ENCODE measurements at places on chromosomes 13 and 19.

DNA sequence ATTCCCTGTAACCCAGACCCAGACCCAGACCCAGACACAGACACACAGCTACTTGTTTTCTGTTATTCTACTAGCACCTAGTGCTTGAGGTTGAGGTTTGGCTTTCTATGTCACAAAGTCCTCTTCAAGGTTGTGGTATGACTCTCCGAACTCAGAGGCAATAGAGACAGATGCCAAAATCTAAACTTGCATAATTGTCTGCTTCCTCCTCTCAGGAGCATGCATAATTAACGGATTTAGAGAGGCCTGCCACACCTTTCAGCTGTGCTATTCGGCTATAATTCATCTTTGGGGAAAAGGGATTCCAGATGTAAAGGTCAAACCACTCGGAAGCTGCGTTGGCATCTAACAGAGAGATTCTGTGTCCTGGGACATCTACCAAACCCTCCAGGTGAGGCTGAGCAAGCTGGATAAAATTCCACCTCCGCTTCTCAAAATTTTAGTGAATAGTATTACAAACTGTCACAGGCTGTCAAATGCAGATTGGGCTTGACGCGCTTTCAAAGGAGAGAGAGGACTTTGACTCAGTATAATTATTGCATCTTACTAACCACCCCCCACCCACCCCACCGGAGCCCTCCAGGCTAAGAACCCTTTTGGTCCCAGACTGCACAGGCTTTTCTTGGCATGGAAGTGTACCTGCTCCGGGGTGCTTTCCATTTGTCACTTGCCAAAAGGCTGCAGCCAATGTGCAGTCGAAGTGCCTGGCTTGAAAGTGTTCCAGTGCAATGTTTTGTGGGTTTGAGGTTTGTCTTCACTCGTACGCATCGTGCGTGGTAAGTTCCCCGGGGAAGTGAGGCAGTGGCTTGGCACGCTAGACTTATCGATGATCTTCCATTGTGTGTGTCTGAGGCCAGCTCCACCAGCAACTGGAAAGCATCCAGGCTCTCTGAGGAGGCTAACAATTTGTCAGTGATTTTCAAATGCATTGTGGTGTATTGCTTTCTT is 194.1 kb downstream of the TDRD3 start:
- DNase-seq: peak; percentile 61

DNA sequence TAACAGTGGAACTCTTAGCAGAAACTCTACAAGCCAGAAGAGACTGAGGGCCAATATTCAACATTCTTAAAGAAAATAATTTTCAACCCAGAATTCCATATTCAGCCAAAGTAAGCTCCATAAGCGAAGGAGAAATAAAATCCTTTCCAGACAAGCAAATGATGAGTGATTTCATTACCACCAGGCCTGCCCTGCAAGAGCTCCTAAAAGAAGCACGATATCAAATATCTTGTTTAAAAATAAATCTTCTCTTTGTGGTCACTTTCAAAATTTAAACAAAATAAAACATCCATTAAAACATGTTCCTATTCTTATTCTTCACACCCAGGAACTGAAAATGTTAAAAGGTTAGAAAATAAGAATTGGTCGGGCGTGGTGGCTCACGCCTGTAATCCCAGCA is 13.7 kb downstream of the MICU2 start:
- DNase-seq: no peak

GRCh38 chr19:43789029-43789428 is 8.3 kb upstream of the KCNN4 start:
- peak; percentile 75 for DNase-seq

GRCh38 chr13:104737713-104738112 is 1671.5 kb upstream of the SLC10A2 start:
- DNase-seq: no peak

DNA sequence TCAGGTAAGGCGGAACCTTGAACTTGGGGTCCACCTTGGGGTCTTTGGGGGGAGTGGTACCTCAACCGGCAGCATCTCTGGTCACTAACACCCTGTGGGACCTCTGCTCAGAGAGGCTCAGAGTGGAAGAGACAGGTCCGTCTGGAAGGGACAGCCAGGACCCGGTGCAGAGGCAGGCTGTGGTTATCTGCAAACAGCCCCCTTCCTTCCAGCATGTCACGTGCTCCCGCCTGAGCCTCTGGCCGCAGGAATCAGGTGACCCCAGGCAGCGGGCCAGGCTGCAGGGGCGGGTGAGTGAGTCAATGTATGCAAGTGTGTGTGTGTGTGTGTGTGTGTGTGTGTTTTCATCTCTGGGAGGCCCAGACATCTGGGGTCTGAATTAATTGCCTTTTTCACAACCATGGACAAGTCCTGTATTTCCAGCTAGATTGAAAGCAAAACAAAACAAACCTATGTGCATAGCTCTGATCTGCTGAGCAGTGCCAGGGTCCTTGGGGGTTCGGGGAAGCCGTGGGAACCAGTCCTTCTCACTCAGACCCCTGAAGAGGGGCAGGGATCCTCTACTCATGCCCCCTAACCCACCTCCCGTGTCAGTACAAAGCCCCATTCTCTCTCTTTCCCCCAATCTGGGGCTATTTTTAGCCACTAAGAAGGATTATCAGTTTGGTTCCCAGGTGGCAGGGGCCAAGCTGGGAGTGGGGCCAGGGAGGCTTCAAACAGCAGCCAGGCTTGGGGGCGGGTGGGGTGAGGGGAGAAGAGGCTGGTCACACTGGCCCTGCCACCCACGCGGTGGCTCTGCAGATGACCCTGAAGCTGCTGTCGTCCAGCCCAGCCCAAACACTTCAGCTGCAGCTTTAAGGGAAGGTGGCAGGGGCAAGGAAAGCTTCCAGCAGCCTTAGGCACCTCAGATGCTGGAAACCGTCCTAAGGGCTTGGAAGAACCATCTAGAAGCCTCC is 31.4 kb downstream of the CERS4 start:
- DNase-seq: peak; percentile 91

- no peak for DNase-seq
Measured at GRCh38 chr13:45654633-45655349, 39.3 kb upstream of the ERICH6B start.

DNA sequence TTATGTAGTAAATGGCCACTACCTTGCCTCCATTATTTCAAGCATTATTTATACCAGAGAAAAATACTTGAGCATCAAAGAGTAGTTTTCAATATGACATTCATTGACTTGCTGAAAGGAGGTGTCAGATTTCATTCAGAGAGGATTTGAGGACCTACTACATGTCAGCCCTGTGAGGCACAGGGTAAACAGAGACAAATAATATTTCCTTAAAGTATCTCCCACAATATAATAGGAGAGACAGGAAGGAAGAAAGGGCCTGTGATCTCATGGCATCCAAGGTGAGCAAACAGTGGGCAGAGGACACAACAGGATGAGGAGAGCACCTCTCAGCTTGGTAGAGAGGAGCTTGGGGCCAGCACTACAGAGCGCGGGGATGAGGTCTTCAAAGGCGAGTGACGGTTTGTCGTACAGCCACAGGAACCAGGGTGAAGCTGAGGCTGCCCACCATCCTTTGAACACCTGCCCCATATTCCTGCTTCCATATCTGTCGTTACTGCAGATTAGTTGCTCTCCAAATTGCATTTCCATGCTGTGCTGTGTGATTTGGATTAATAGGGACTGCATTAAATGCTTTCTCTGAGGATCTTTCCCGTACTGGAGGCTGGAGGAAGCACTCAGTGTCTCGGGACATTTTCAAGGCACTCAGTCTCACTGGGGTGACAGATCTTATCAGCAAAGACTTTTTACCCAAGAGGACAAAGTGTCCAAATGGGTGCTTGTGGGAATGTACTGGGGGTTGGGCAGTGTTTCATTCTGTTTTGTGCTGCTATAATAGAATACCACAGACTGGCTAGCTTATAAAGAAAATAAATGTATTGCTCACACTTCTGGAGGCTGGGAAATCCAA is 59.2 kb downstream of the GJA3 start:
- no peak for DNase-seq

- DNase-seq: no peak
Measured at GRCh38 chr13:50712881-50713280, 130.6 kb downstream of the DLEU7 start.

DNA sequence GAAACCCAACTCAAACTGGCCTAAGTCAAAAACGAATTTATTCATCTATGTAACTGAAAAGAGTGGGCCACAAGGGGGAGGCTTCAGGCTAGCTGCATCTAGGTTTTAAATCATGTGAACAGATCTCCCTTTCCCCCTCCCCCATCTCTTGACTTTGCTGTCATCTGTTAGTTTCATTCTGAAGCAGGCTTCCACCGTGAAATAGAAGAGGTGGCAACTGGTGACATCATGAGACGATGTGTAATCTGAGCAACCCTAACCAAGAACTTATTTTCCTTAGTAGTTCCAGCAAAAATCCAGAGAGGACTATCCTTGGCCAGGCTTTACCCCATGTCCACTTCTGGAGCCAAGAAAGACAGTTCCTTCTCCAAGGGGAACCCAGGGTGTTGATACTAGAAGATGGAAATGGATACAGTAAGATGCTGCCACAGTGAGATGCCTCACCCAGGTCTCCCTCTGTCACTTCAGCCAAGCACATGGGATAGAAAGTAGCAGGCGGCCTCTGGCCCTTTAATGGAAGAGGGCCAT is 9.4 kb downstream of the SAMD4B start:
- DNase-seq: peak; percentile 62

DNA sequence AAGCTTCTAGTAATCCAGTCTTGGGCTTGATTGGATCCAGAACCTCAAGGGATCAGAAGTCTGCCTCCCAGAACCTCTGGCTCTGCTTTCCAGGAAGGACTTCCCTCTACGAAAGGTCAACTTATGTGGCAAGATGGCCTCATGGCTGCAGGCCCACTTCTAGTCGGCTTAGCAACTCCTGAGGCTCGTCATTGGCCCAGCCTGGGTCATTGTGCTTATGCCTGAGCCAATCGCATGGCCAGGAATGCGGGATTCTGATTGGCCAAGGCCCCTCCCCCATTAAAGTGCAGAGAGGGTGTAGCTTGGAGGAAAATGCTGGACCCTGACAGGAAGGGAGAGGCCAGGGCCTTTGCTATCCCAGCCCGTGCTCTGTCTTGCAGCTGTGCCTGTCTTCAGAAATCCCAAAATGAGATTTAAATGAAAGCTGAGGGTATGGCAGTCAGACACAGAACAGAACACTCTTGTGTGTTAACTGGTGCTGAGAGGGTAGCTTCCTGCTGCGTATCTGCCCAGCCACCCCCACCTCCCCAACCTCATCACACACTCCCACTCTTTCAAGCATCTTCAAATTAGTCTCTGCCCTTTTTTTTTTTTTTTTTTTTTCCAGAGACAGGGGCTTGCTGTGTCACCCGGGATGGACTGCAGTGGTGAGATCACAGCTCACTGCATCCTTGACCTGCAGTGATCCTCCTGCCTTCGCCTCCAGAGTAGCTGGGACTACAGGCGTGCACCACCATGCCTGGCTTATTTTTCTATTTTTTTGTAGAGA is 5.5 kb upstream of the CCNE1 start:
- DNase-seq: peak; percentile 59

DNA sequence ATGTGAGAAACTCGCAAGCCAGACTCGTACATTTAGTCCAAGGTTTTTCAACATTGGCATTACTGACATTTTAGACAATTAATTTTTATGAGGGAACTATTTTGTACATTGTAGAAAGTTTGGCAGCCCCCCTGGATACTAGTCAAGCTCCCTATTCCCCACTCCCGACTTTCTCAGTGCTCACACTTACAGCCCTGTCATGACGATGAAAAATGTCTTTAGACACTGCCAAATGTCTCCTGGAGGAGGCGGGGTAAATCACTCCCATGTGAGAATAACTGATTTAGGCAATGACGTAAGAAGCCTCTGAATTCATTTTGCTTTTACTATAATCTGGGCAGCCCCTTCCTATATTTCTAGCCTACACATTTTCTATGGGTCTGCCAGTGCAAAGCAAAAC is 535.8 kb upstream of the KLHL1 start:
- no peak for DNase-seq

GRCh38 chr13:99000137-99000536 is 22.3 kb upstream of the DOCK9 start:
- DNase-seq: no peak

GRCh38 chr19:40400559-40400958 is 10.6 kb upstream of the HIPK4 start:
- DNase-seq: no peak

DNA sequence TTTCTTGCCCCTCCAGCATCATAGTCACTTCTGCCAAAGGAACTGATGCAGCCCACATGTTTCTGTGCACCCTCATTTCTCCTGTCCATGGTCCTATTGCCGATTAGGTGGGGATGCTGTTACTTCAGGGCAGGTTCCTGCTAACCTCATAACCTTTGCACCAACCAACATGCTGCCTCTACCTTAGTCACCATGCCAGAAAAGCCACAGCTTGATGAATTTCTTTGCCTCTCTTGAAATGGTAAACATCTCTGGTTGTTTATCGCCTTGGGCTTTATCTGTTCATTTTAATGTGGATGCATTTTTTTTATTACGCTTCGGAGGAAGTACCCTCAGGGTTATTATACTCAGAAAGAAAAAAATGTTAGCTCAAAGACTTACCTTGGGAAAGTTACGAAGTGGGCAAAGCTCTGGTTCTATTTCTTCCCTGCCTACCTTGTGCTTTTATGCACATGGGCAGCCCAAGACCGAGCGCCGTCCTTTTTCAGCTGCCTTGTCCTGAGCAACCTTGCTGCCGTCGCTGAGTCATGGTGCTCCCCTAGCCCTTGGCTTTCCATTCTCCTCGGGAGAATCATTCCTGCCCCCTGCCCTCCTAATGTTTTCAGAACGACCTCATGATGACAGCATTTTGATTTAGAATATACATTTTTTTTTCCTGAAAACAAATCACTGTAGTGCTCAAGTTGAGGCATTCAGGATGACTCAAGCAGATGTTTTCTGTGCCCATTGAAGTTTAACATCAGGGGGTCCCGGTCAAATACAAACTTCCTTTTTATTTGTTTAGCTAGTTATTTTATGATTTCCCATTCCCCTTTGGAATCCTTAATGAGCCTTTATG is 280.0 kb downstream of the SHISA2 start:
- DNase-seq: no peak

DNA sequence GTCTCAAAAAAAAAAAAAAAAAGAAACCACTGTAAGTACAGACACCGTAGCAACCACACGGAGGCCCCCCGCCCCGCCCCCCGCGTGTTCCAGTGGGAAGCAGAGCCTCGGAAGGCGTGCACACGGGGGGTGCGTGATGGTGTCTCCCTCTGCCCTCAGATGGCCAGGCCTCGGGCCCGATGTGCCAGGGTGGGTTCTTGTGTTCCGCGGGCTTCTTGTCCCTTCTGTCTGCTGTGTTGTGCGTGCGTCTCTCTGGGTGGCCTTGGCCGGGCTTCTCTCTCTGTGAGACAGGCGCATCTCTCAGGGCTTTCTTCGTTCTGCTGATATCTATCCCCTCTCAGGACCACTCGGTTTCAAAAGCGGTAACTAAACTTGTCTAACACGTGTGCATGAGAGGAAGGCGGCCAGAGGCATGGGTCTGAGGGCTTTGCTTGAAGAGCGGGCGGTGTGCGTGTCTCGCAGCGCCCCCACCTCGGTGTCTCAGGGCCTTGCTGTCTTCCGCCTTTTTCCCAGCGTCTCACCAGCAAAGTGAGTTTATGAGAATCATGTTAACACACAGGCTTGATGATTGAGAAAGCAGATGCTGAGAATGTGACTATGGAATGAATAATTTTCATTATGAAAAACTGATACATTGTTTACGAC is 12.6 kb downstream of the ATP11A start:
- no peak for DNase-seq
